ENCODE measurements at places on chromosomes 5 and 9. TPM values are rescaled to one million over a fixed set of nuclear protein-coding genes. Genes with fewer than 3 reads are reported as not detected.

DNA sequence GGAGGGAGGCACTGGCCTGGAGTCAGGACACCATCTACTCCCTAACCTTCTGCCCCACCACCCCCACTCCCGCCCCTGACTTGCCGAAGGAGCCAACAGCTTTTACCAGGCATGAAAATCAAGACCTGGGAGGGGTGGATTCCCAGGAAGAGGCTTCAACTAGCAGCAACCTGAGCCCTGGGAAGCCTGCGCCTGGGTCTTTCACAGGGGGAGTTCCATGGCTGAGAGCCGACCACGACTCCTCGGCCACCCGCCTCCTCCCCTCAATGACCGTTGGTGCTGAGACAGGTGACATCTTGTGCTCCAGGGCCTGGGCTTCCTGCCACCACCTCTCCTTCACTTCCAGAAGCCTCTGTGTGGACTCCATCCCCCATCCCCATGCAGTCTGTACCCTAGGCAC lies 37.1 kb downstream of the BARX1 start:
- DNase-seq = no peak
- no peaks in the 10 kb centered on the region for H3K36me3 ChIP-seq
- H3K27ac ChIP-seq = no peak overlapping the region
- H3K4me3 ChIP-seq = no peak overlapping the region

The ENC1 gene
- total RNA-seq = 104 TPM

The ITGA2 gene
- 0.26 TPM for total RNA-seq

The OR2Y1 gene
- total RNA-seq = not detected

The NKD2 gene
- total RNA-seq = not detected
